ENCODE measurements at places on chromosomes 11 and 22.

DNA sequence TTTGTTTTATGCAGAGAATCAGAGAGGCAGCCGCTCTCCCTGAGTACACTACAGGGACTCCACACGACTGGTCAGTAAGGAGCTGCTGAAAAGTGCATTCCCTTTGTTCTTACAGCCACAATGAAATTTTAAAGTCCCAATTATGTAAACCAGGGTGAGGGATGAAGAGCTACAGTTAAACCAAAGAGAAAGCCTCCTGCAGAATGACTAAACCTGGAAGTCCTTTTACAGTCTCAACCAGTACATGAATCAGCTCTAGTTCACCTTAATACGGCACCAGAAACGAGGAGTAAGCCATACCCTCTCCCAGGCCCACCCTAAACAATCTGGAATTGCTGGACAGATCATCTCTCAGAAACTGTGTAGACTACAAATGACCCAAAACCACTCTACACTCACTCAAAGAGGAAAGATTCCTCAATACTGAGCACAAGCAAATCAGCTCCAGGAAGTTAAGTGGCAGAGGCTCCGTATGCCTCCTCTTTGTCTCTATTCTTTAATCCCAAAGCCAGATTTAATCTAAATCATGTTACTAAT lies 113.1 kb downstream of the RBFOX2 start:
- no peak for DNase-seq

DNA sequence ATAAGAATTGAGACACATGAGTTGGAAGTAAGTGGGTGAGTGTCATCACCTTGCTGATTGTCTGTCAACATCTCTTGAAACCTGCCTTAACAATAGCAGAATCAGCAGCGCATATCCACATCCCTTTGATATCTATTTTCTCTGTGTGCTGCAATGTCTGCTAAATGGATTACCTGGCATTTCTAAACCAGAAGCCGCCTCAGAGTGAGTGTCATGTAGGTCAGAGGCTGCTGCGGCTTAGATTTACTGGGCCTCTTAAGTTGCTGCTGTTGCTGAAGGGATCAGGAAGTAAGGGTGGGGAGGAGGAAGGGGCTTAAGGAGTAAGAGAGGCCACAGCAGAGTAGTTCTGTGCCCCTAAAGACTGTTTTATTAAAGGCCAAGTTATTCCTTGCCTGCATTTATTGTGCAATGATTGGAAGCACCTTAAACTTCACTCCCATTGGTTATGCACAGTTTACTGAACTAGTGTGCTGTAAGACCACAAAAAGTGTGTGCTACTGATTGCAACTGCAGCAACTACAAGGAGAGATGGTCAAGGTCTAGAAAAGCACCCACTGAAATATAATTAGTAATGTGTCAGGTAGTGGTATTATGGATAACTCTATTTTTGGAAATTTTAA lies 29.8 kb upstream of the TMEM41B start:
- no peak for DNase-seq

DNA sequence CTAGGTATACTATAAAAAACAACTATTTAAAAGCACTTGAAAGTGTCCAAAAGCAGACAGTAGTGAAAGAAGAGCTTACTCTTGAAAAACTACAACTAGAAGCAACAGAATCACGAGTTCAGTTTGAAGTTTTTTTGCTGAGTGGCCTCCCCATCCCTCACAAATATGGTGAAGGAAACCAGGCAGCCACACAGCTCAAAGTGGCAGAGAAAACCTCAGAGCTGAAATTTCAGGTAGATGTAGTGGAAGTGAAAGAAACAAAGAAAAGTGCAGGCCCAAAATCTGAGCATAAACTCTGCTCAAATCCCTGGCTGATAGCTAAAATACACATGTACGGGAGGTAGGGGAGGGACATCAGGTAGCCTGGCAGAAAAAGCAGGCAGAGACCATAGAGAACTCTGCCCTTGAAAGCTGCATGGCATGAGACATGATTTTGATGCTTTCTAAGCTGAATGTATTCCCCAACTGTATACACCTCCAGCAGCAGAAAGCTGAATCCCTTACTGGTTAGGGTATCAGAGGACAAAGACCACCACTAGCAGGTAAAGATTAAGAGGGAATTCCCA lies 12.1 kb downstream of the BTBD10 start:
- no peak for DNase-seq

- DNase-seq: no peak
Measured at GRCh38 chr11:19649751-19650150, 62.9 kb upstream of the NAV2 start.

DNA sequence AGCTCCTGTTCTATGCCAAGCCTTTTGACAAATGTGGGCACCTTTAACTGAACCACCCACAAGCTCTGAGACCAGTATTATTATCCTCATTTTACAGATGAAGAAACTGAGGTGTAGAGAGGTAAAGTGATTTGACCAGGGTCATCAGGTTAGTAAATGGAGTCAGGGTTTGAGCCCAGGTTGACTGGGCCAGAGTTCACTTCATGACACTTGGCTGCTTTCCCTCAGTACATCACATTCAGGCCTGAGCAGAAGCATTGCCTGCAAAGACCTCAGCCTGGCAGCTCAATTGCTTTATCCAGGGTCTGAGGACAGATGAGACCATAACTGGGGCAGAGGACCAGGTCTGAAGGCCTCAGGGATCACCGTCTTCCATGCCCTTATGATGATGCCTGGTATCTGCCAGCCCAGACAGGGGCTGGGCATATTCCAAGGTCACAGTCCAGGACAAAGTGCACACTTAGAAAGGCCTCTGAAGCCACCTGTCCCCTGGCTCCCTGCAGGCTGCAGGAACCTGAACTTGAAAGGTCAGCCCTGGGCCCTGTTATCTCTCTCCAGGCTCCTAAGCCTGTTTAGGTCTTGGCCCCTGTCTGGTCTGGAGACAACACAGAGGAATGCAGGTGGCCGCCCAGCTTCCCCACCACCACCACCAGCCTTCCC lies 32.0 kb downstream of the POU2AF3 start:
- DNase-seq: no peak

GRCh38 chr11:129846508-129847335 lies 31.1 kb downstream of the TMEM45B start:
- DNase-seq: no peak

- DNase-seq: no peak
Measured at GRCh38 chr11:111408789-111409727, 30.0 kb upstream of the POU2AF1 start.

GRCh38 chr11:119896387-119897045 lies 167.5 kb upstream of the NECTIN1 start:
- DNase-seq: no peak

- DNase-seq: no peak
Measured at GRCh38 chr11:32422545-32422944, 12.8 kb downstream of the WT1 start.

DNA sequence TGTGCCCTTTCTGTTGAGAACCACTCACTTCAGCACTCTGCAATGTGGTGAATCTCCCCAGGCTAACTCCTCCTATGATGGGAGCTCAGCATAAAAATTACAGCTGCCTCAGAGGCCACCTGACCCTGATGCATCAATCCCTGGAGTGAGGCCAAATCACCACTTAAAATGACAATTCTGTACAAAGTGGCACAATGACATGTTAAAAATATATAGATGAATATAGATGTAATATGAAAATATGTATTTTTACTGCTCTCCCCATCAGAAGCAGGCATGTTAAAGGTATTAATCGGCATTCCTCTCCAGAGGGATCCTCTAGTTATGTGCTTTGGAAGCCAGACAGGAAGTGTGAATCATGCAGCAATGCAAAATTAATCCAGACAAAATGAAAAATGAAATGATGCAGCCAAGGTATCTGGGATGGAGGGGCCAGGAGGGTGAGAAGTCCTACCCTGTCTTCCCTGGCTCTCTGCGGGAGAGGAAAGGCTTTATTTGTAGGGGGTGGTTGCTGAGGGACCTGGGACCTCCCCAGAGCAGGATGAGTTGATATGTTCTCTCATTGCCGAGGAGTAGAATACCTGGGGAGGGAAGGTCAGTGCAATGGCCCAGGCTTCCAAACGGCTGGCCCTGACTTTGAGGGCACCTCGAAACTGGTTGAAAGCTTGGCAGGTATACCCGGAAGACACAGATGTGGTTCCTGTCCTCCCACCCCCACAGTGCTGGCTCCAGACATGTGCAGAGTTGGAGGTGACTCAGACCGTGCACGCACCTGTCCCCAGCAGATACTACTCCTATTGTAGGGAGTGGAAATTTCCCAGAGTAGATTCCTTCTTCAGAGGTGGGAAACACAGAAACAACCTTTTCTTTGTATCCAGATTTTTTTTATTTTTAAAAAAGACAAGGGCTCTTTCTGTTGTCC lies 347.9 kb upstream of the NCAM1 start:
- no peak for DNase-seq

GRCh38 chr11:94742665-94743064 lies 25.5 kb upstream of the AMOTL1 start:
- no peak for DNase-seq

DNA sequence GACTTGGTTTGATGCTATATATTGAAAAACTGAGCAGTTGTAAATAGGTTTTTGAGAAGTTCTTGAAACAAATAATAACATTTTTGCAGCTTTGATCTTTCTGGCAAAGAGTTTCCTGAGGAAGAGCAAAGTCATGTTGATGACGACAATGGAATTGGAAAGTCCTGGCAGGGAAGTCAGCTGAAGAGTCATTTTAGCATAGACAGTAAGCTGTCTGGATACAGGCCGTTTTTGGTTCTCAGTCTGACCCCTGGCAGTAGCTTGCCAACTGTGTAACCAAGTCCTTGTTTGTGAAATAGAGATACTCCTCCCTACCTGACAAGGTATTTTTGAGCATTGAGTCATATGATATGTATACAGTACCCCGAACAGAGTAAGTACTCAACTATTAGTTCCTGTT lies 193.3 kb downstream of the C11orf91 start:
- DNase-seq: no peak

DNA sequence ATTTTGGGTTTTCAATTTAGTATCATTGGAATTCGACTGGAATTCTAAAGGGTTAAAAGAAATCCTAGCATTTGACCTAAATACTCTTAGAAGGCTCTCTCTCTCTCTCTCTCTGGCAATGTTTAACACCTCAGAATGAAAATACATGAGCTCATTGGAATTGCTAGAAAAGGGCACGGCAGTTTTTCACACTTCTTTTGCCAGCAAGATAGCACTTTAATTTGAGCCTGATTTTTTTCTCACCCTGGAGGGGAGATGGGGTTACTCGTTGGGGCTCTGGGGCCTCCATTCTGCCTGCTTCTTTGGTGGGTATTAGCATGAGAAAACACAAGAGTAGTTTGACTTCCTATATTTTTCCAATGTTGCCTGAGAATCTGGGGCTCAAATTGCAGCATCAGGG lies 22.8 kb upstream of the CLMP start:
- no peak for DNase-seq

DNA sequence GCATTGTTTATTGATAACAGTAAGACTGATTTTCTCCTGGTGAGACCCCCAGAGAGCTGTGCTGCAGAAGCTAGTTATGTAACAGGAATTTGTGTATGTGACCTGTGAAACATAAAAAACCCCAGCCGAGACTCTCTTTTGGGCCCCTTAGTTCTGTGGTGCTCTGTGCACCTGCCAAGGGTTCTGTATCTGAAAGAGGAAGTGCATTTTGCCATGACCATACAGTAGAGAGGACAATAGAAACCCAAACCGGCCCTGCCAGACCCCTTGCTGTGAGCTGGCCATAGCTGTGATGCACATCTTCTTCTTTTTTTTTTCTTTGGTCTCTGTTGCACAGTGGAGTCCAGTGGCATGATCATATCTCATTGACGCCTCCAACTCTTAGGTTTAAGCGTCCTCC lies 31.4 kb upstream of the APOL5 start:
- DNase-seq: no peak

DNA sequence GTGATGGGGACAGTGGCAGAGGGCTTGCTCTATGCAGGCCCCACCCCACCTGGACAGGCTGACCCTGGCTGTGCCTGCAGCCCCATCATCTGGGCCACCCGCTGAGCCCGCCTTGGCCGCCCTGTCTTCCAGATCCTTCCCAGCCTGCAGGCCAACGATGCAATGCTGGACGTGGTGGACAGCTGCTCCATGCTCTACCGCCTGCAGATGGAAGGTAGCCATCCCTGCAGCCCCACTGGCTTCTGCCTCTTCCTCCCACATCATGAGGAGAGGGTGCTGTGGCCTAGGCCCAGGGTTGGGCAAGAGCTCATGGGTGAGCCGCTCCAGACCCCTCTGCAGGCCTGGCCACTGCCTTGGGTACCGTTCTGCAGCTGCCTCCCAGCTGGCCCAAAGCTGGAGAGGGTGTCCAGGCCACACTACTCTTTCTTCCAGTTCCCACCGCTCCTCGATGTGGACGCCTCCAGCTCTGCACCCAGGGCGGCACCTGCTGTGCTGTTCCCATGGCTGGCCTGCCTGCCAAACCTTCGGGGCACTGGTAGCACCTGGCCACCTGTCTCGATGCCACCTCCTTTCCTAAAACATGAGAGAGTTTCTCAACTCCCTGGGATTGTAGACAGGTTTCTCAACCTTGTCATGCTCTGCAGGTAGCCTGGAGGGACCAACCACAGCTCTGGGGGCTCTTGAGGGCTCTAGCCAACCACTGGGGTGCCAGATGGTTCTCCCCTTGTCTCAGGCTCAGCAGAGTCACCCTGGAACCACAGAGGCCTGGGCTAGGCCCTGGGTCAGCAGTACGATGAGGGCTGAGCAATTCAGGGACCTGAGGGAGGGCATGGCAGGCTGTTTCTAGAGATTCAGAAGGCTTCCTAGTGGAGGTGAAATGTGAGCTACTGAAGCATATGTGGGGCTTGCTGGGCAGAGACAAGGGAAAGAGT lies 9.5 kb upstream of the GTSE1 start:
- DNase-seq: no peak

GRCh38 chr22:24996420-24996952 lies 44.0 kb downstream of the KIAA1671 start:
- peak; percentile 27 for DNase-seq

- DNase-seq: no peak
Measured at GRCh38 chr11:72686639-72687220, 12.5 kb upstream of the PDE2A start.

DNA sequence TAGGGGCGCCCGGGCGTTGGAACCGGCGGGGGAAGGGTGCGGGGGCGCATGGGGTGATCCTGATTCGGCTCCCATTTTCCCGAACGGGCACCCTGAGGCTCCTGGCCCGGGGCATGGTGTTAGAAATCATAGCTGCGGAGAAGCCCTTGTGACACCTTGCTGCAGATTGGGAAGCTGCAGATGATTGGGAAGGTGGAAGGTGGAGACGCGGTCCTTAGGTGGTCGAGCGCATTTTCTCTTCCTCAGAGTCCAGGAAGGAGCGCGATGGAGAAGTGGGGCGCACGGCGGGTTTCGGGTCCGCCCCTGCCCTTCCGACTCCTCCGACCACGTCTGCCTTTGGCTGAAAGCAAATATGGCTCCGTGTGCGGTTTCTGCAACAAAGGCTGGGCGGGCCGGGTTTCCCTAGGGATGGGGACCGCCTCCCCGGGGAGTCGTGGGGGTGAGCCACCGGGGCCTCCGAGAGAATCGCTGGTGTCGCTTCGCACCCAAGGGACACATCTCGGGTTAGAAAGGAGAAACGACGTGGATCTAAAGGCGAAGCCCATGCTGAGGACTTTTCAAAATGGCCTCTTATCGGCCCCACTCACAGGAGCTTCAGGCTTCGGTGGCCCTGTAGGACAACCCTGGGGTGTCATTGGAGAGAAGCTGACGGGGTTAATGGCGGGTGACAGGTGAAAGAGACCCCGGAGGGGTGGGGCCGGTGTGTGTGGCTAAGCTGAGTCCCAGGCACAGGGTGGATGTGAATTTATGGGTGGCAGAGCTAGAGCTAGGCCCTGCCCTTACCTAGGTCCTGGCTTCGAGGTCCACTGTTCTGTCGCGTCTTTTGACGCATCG lies 707 bp upstream of the FTH1 start:
- DNase-seq: peak; percentile 49

Measured in NCI-H1436 treated with DMSO at 0.1 percent for 48 hours (cell line).